ENCODE measurements at places on chromosomes 3 and 15.

- no peak for DNase-seq
Observed at GRCh38 chr3:127735767-127736693, 63.3 kb downstream of the ABTB1 start.

DNA sequence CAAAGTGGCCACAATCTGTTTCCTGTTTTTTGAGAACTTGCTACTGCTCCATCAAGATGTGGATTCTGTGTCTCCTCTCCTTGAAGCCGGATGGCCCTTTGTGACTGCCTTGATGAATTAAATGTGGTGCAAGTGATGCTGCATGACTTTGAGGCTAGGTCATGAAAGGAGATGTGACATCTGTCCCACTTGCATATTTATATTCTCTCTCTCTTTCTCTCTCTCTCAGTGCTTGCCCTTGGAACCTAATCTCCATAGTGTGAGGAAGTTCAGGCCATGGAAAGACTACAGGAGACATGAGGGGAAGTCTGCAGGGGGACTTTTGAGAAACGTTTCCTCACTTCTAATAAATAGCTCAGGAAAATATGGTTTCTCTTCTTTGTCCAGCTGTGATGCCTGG lies 50.0 kb upstream of the ADPGK start:
- DNase-seq: no peak

DNA sequence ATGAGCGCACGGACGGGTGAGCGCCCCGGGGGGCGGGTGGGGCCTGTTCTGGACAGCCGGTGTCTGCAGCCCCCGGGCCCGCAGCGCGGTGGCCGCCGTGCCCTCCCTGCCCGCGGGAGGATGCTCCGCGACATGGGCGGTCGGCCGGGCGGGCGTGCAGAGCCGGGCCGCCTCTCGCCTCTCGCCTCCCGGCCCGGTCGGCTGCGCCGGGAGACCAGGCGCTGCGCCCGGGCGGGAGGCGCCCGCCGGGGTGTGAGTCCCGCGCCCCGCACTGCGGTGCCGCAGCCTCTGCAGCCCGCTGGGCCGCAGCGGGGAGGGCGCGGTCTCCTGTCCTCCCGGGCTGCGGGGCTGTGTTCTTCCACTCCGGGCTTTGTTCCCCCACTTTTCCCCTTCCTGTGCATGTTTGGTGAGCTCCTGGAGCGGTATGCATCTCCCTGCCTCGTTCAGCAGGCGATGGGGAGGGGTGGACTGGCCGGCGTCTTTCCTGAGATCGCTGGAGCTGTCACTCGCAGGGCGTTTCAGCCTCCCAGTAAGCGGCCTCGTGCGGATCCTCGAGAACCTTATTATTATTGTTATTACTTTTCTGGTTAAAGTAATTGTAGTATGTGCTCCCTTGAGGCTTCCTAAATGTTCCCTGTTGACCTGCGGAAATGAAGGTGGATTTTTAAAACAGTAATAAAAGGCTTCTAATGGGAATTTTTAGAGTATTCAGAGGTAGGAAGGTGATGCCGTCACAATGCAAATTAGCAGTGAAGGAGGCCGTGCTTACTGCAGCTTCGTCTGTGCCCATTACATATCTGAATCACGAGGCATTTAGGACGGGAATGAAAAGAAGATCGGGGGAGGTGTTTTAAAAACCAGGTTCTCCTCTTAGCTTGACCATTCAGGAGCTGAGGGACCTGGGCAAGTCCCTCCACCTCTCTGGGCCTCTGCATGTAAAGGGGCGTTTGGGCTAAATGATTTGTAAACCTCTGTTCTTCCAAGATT lies 593 bp downstream of the TMOD2 start:
- no peak for DNase-seq

DNA sequence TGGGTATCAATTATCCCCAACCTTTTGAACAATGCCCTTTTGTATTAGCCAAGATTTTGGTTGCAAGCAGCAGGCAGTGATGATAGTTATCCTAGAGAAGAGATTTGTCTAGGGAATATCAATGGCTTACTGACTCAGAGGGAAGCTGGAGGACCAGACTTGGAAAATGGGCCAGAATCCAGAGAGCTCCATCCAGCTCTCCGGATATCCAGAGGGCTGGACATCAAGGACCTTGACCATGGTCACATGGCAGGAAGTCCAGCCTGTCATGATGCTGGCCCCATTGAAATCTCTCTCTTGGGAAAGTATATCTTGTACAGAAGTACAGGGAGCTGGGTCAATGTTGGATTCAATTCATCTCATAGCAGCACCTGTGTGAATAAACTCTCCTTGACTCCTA lies 148.5 kb upstream of the PDZRN3 start:
- DNase-seq: no peak

DNA sequence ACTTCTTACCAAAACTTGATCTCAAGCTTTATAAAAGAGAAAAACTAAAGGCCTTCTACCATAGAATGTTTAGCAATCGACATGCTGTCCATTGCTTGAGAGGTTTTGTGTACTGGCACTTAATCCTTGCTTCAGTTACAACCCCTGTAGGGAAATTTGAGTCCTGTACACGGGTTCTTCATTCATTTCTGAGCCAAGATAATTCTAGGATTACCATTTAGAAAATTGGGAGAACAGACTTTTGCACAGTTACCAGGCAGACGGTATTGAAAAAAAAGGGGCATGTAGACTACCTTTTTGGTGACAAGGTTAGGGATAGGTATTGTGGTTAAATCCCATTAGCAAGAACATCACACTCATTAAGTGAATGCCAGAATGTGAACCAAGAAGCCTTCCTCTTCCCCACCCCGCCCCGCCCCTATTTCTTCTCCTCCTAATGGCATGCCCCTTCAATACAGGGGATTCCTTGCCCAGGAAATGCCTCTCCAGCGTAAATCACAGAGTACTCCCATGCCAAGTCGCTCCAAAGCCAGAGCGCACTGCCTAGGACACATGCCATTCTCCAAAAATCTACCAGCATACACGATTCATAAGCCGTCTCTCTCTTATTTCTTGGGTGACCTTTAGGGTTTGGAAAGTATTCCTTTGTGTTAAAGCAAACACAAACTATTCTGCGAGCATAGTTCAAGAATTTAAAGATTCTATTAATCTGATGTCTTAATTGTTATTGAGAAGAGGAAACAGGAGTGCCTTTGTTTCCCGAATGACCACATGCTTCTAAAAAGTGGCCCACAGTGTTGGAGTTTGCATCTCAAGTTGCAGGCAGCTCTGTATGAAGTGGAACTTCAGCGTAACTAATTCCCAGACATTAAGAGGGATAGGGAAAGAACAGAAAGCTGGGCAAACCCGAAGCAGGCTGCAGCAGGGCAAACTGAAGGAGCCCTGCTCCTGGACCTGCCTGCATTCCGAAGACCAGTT lies 164.0 kb upstream of the NR2F2 start:
- no peak for DNase-seq

DNA sequence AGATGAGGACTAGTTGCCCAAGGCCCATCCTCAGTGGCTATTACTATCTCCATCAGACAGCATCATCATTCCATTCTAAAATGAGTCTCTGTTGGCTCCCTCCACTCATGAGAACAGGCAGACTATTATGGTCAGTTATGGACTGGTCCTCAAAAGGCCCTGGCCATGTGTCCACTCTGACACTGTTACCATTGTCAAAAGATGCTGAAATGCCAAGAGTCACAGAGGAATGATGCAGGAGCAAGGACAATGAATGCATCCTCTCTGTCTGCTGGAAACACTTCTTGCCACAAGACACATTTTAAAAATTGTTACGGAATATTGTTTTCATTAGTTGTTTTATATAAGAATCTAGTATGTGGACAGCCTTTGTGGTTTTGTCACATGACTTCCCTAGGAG lies 53.3 kb upstream of the STT3B start:
- DNase-seq: no peak

DNA sequence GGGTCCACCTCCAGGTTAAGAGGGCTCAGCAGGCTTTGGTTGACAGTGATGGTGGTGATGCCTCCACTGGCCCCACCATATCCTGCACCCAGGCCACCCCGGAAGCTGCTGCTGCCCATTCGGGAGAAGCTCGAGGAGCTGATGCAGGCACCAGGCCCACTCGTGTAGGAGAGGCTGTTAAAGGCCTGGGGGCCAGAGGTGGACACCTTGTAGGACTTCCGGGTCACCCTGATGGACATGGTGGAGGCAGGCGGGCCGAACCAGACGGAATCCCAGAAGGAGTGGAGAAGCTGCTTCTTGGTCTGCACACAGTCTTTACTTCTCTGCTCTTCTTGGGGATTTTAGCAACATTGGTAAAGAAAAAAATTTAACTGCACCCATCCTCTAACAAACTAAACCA lies 65.2 kb upstream of the CDAN1 start:
- DNase-seq: no peak

GRCh38 chr15:30872341-30872748 lies 31.4 kb upstream of the FAN1 start:
- no peak for DNase-seq

GRCh38 chr15:61327019-61327631 lies 98.0 kb upstream of the RORA start:
- no peak for DNase-seq

- no peak for DNase-seq
Observed at GRCh38 chr3:190260301-190260700, 61.9 kb downstream of the CLDN1 start.

DNA sequence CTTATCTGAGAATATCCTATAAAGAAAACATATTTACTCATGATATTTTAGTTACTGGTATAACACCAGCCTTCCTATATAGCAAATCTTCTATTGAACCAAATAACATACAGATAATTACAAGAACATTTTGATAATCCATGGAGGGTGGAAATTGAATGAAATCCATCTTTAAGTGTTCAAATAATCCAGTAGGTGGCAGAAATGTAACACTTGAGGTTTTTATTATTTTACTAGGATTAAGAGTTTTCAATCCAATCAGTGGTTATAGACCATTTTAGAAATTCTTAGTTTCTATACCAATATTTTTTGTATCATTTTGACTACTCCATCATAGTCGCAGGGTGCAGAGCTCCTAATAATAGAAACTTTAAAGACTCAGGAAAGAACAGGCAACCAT lies 101.9 kb upstream of the KCNH8 start:
- DNase-seq: no peak

- DNase-seq: no peak
Observed at GRCh38 chr3:100420885-100421284, 19.5 kb downstream of the LNP1 start.

DNA sequence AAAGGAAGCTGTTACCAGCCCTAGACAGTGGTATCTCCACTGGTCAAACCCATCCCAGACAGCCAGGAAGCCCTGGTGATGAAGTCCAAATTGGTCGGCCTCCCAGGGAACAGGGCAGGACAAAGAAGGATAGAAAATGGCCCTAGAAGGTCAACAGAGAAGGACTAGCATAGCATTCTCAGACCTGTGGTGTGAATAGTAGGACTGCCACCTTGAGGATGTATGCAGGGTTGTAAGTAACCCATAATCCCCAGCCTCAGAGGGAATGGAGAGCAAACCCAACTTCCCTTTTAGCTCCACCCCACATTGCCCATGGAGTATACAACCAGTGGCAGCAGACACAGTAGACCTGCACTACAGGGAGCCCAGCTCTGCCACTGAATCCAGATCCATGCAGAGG lies 68.6 kb upstream of the EIF1B start:
- no peak for DNase-seq

DNA sequence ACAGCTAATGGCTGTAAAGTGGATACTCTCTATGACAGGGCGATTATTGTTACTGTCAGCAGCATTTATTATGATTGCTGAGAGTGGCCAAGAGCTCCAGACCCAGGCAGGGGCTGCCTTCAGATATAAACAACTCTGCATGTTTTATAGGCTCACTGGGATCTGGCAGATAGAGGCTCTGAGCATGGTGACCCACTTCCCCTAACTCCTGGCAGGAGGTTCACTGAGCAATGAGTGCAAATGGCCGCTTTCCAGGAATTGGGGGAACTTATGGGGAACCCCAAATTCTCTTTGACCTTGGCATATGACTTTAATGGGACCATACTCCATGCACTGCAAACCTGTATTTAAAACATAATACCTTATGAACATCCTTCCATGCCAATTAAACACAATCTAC lies 59.0 kb downstream of the SCN5A start:
- DNase-seq: no peak

DNA sequence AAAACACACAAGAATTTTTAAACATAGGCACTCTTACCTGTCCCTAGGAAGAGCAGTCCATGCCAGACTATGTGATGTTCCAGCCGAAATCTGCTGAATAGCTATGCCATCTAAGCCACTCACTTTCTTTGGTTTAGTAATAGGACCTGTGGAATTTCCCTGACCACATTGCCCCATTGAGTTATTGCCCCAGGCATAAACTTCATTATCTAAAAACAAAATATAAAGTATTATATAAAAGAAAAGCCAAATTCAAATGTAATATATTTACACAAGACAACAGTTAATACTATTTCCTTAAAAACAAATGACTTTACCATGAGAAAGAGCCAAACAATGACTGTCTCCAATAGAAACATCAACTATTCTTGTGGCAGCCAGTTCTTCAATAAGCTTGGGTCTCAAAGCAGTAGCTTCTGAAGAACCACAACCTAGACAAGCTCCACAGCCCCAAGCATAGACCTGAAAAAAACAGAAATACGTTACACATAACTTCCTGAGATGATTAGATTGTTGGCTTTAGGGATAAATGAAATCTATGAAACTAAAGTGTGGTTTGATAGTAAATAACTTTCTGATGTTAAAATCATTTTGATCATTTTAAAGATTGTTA lies 84.3 kb downstream of the HERC1 start:
- DNase-seq: no peak

DNA sequence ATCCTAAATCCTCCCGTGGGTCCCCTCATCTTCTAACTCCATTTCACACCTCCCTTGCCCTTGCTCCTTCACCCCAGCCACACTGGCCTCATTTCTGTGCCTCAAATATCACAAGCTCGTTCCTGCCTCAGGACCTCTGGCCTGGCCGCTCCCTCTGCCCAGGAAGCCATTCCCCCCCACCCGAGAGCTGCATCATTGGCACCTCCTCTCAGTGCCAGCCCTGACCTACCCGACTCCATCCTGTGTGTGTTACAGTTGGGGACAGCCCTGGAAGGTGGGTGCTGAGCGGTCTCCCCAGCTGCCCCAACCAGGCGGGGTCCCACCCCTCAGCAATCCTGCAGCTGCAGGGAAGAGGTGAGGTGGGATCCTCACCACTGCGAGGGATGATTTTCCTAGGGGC lies 14.5 kb downstream of the PLXND1 start:
- no peak for DNase-seq

- no peak for DNase-seq
Observed at GRCh38 chr15:81221449-81221848, 24.8 kb downstream of the IL16 start.

DNA sequence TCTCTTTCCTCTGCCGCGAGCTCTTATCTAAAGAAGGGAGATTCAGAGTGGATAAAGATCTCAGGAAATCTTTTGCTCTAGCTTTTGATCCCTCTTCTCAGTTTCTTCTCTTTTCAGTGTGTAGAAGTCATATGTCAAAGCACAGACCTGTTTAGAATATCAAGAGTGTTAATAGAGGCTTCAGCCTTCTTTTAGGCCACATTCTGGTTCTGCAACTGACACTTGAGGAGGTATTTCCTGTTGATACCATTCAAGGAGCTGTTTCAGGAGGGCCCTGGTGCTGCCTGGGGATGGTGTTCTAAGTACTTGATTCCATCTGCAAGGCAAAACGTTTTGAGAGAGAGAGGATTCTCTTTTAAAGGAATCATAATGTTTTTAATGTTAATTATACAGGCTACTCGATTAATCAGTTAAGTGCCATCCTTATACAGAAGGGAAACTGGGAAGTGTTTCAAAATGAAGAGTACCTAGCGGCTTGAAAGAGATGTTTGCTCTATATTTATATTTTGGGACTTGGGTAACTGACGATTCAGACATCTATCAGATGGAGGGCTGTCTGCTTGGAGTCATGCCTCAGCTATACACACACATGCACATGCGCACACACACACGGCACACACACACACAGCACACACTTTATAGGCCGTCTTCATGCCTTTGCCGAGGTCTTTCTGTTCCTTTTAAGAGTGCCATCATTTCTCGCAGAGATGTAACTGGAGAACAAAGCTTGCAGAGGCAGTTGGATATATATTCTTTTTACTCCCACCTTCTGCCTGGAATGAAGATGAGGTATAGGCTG lies 313.9 kb downstream of the PTPRG start:
- DNase-seq: no peak

Data from GF-D8 (cell line).